ENCODE measurements at places on chromosomes 3 and 15.

- DNase-seq, result no peak
These were observed 64.5 kb downstream of the ZNF148 start for GRCh38 chr3:125310623-125311081.

DNA sequence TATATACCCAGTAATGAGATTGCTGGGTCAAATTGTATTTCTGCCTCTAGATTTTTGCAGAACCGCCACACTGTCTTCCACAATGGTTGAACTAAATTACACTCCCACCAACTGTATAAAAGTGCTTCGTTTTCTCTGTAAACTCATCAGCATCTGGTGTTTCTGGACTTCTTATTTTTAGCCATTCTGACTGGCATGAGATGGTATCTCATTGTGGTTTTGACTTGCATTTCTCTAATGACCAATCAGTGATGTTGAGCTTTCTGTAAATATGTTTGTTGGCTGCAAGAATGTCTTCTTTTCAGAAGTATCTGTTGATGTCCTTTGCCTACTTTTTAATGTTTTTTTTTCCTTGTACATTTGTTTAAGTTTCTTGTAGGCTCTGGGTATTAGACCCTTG, 182.9 kb upstream of the TRIM42 start:
- DNase-seq, result no peak

GRCh38 chr3:54696313-54696712, 231.5 kb downstream of the LRTM1 start:
- no peak for DNase-seq

GRCh38 chr3:160929595-160929994, 173.6 kb downstream of the PPM1L start:
- no peak for DNase-seq

- DNase-seq, result no peak
These were observed 12.1 kb downstream of the KBTBD13 start for GRCh38 chr15:65088643-65089021.

DNA sequence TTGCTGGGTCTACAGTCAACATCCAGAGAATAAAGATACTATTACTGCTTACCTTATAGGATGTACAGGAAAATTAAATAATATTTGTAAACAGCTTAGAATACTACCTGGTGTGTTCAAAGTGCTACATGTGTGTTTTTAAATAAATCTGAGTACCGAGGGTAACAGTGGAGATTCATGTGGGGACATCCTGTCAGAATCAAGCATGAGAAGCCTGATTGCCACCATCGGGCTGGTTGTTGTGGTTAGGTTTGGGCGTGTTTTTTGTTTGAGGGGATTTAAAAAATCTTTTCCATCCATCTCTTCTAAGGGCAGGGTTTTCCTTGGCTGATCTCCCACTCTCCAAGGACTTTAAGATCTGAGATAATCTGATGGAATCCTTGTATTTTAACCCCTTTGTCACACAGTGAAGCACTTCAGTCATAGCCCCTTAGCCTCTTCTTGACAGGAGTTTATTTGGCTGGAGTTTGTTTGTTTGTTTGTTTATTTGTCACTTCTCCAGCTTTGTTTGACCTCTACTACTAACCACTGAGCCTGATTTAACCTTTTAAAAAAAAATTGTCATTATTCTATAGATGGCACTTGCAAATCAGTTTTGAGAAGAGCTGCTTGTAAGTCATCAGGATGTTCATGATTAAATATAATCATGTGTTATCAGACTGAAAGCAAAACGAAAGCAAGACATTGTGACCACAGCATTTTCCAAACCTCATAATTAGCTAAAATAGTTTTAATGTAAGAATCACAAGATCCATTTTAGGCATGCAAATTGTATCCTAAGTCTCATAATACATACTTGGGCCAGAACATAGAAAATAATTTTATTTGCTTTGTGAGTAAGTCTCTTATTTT, 72.8 kb upstream of the RARB start:
- DNase-seq, result no peak

- DNase-seq, result no peak
These were observed 27.9 kb upstream of the MUC20 start for GRCh38 chr3:195692781-195693427.

GRCh38 chr3:166388321-166388720, 551.1 kb upstream of the BCHE start:
- no peak for DNase-seq

GRCh38 chr3:140170612-140171011, 235.6 kb downstream of the CLSTN2 start:
- DNase-seq, result no peak

GRCh38 chr15:33138000-33138399, 56.5 kb downstream of the FMN1 start:
- no peak for DNase-seq

- DNase-seq, result no peak
These were observed 46.5 kb upstream of the SYNPR start for GRCh38 chr3:63231643-63232042.

DNA sequence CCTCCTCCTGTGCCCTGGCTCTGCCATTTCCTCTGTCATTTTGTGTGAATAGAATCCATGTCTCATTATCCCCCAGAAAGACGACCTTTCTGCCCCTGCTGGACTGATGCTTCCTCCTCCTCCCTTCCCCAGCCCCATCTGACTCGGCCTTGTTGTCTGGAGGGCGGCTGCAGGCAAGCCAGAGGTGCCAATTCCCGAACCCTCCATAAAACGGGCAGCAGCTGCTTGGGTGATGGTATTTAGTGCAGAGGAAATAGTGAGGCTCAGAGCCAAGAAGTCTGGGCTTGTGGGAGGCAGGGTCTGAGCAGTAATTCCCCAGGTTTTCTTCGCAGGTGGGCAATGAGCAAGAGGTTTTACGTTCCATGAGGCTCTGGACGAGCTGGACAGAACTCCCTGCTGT, 71.2 kb downstream of the ITGA11 start:
- DNase-seq, result no peak

- no peak for DNase-seq
These were observed 130.0 kb downstream of the FRMD4B start for GRCh38 chr3:69255928-69256327.

GRCh38 chr3:170739410-170739809, 130.6 kb downstream of the RPL22L1 start:
- no peak for DNase-seq

DNA sequence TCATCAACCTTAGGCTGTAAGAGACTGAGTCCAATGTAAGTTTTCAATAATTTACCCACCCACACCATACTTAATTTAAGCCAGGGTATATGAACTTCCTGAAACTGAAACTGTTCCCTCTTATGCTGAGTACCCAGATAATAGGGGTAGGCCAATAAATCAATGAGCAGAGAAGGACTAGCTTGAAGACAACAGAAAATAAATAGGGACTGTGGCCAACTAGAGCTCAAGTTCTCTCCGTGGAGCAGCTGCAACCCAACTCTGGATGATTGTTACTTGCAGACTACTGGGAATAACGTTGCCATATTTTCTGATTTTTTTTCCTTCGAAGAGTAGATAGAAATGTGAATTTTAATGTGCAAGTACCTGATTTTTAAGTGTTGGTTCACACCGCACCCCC, 128.0 kb downstream of the ATG7 start:
- DNase-seq, result no peak

DNA sequence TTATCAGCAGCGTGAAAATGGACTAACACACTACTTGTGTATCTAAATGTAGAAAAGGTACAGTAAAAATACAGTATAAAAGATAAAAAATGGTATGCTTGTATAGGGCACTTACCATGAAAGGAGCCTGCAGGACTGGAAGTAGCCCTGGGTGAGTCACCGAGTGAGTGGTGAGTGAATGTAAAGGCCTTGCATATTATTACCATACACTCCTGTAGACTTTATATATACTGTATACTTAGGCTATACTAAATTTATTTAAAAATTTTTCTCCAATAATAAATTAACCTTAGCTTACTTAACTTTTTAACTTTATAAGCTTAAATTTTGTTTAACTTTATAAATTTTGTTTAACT, 67.2 kb upstream of the TSPAN3 start:
- no peak for DNase-seq

GRCh38 chr15:70348581-70349344, 251.0 kb upstream of the TLE3 start:
- peak; percentile 69 for DNase-seq

GRCh38 chr3:32421991-32422859, 30.6 kb downstream of the CMTM7 start:
- DNase-seq, result peak; percentile 93

- DNase-seq, result no peak
These were observed 3.3 kb downstream of the PAK6 start for GRCh38 chr15:40242213-40242599.

DNA sequence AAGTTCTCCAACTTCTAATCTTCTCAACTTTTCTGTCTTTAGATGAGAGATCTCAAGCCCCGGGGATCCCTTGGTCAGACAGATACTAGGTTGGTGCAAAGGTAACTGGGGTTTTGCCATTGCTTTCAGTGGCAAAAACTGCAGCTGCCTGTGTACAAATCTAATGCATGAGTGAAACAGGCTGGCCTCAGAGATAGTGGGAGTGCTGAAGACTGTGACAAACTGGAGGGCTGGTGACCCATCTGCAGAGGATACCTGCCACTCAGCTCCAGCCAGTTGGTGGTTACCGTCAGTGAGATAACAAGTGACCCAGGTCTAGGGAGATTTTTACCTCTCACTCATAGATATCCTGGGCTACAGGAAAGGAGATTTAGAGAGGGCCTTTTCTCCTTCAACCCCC, 85.7 kb downstream of the RYR3 start:
- DNase-seq, result no peak

- DNase-seq, result no peak
These were observed 667.9 kb downstream of the CADM2 start for GRCh38 chr3:85626662-85627061.

- no peak for DNase-seq
These were observed 17.2 kb downstream of the ATRIP start for GRCh38 chr3:48463703-48464102.

DNA sequence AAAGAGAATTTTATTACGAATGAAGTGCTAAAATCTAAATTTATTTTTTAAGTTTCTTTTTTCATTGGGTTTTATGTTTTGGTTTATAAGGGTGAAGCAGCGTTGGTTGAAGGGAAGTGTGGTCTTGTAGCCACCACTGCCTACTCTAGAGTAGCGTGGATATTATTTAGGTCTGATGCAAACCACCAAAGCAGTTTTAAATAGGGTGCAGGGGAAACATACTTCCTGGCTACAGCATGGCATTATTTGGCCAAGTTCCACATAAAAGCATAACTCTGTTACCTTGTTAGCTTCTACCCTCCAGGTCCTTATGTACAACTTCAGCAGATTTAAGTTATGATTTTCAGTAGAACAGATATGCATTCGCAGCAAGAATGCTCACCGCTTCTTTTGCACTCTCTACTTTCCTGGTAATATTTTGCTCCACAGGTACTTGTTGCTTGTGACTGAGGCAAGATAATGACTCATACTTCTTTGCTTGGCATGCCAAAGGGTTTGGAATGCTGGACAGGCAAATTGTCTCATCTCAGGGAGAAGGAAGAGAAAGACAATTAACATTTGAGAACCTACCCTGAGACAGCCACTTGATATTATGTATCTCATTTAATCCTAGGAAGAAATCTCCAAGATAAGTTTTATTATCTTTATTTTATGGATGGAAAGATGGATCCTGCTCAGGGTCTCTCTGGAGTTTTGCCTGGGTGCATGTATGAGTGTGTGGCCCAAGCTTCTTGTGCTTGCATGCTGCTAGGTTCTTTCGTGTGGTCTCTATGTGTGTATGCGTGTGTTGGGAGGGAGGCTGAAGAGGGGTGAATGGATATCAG, 5.4 kb downstream of the TGFBR2 start:
- no peak for DNase-seq

GRCh38 chr3:151393146-151393830, 8.7 kb upstream of the P2RY12 start:
- DNase-seq, result no peak

DNA sequence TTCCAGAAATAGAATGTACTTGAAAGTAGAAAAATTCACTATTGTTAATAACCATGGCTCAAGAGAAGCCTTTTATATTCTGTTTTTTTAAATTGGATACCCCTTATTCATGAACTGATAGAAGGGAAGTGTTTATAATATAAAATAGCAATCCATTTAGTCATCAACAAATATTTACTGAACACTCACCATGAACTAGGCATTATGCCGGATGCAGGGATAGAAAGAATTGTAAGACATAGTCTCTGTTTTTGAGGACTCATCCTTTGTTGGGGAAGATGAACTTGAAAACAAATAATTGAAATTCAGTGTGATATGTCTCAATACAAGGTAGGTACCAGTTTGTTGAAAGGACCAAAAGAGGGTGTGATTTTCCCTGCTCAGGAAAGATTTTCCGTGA, 160.9 kb upstream of the SATB1 start:
- DNase-seq, result no peak

DNA sequence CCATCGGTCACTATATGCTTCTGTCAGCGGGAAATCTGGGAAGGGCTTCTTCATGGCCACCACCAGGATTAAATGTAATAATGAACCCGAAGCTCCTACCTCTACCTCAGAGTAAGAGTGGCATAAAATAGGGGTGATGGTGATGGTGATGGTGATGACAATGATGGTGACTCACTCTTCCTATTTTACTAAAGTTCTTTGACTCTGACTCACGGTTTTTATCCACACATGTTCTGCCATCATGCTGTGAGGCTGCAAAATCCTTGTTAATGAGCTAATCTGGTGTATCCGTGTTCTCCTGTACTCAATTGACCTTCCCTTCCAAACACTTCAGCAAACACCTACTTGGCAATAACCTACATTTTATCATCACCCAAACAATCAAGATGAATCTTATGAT, 18.3 kb upstream of the FOXP1 start:
- no peak for DNase-seq

GRCh38 chr3:23793528-23794134, 12.1 kb upstream of the UBE2E1 start:
- no peak for DNase-seq

- no peak for DNase-seq
These were observed 2.4 kb upstream of the C3orf20 start for GRCh38 chr3:14672588-14672987.

DNA sequence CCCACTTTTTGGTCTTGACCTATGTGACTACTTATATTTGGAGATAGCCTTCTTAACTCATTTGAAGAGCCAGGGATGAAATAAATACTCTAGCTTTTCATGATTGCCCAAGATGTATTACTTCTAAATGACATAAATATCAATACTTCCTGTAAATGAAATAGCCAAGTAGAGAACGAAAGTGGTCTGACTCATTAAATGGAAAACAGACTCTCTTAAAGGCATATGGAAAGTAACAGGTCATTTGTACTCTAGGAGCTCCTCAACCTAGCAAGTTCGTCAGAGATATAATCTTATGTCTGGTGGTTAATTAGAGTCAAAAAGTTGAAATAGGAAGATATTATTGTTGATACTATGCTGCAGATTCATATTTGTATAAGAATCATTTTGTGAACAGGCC, 1105.4 kb downstream of the TUSC7 start:
- DNase-seq, result no peak

DNA sequence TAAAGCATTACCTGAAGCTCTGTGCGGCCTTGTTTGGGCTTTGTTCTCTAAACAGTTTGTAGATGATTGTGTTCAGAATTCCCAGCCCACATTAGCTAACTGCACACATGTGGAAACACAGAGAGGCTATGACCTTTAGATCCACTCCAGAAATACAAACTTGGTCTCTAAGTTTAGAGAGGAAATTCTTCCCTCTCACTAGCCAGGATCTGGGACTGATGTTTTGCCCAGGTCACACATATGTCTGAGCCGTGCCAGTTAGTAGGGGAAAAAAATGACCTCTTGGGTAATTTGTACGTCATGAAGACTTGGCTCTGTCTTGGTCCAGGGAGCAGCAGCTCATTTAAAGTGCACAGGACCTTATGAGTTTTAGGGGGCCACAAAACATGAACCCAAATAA, 223.1 kb downstream of the RBMS3 start:
- no peak for DNase-seq
